ENCODE measurements at places on chromosomes 6 and 20.
A peak's percentile ranks its signal among the peaks of the same experiment; 100 is the strongest.

DNA sequence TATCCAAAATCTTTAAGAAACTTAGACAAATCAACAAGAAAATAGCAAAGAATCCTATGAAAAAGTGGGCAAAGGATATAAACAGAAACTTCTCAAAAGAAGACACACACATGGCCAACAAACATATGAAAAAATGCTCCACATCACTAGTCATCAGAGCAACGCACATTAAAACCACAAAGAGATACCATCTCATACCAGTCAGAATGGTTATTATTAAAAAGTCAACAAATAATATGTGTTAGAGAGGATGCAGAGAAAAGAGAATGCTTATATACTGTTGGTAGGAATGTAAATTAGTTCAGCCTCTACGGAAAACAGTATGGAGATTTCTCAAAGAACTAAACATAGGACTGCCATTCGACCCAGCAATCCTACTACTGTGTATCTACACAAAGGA, 212.0 kb upstream of the DTNBP1 start:
- DNase-seq, result peak; percentile 67

GRCh38 chr20:19642860-19643259, 115.2 kb upstream of the RIN2 start:
- DNase-seq, result no peak

DNA sequence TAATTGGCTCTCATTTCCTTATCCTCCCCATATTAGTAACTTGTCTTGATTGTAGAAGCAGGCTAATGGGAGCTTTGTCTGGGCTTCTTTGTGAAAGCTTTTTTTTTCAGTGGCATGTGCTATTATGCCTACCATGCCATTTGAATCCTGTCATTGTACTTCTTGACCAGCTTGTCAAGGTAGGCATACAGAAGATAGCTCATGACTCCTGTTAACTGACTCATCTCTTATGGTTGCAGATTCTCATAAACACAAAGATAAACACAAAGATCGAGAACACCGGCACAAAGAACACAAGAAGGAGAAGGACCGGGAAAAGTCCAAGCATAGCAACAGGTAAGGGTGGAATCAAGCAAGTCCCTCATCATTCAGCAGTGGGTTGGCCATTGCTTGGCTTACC, 32.5 kb downstream of the TOP1 start:
- DNase-seq, result no peak

DNA sequence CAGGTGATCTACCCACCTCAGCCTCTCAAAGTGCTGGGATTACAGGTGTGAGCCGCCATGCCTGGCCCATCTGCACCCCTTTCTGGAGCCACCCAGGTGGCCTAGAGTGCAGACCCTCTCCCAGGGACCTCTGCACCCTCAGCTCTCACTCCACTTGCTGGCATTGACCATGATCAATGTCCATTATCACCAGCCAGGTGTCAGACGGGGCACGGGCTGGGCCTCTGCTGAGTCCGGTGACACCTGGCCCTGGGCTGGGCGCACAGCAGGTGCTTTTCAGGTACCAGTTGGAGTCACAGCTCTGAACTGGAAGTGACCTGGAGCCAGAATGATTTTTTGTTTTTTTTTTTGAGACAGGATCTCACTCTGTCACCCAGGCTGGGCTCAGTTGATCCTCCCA, 91.8 kb upstream of the PMEPA1 start:
- DNase-seq, result no peak

- DNase-seq, result no peak
Measured at GRCh38 chr20:45187693-45188092, 13.0 kb downstream of the PI3 start.

DNA sequence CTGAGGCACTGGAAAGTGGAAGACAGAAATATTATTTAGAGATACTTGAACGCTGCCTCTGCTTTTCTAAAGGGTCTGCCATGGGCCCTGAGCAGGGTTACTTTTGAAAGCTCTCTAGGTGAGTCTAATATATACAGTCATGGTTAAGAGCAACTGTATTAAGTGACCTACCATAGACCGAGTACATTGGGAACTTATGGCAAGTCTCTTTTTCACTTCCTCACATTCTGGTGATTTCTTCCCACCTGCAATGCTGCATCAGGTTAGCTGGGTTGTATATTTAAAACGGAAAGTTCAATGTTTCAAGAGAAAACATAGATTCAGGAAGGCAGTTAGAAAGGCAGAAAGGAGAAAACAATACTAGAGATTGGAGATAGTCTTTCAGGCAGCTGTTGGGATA, 154.7 kb downstream of the PHF3 start:
- DNase-seq, result no peak

- no peak for DNase-seq
Measured at GRCh38 chr6:32050562-32050961, 12.3 kb downstream of the CYP21A2 start.

DNA sequence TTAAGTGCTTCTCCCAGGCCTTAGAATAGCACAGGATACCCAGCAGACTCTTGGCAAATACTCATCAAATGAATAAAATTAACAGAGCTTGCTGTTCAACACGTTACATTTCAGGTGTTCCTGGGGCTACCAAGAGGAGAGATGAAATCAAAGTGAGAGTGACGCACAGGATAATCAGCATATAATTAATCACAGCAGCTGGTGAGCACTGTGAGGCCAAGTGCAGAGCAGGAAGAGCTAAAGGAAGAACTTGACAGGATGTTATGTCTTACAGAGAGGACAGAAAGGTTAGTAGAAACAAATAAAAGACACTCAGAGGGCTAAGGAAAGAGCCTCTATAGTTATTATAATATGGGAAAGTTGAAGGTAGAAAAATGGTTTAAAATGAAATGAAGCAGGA, 8.8 kb downstream of the PPIL1 start:
- no peak for DNase-seq

DNA sequence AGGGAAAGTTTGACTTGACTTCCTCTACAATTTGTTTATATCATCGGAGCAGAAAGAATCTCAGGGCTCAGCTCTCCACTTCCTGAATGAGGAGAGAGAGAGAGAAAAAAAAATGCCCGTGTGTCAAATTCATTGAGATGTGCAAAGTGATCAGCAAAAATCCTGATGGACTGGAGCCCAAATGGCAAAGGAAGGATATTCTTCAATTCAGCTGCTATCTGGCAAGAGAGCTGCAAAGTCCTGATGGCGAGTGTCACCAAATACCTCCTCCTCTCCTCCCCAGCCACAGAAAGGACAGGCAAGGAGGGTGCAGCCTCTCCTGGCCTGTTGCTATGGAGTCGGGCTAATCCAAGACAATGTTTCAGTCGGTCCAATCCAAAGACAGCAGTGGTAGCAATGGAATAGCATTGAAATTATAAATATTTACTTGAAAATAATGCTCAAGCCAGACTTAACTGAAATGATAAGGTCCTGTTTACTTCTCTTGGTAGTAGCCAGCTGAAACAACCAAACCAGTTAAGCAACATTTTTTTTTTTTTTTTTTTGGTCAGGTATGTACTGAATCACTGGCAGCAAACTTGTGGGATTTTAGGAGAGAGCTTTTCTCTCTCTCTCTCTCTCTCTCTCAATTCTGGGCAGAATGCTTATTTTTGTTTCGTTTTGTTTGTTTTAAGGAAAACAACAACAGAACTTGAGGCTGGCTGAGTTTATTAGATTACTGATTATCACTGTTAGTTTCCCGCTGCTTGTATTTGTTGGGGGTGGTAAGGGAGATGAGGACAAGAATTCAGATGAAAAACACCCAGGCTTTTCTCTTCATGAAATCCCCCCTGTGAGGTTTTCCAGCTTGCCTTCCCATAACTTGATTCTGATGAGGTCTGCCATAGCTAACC, 204.2 kb downstream of the BCAS1 start:
- no peak for DNase-seq

- DNase-seq, result no peak
Measured at GRCh38 chr6:138601128-138601527, 101.8 kb upstream of the NHSL1 start.

All from AG04449 (cell line).